ENCODE measurements at places on chromosomes 12 and 14. TPM values are rescaled to one million over a fixed set of nuclear protein-coding genes. Genes with fewer than 3 reads are reported as not detected.

Gene SDS
- total RNA-seq, result not detected

Gene RNF212B
- not detected for total RNA-seq

Gene EFS
- 19.8 TPM for total RNA-seq

Gene RILPL2
- total RNA-seq, result 0.73 TPM

Gene KRT78
- total RNA-seq, result not detected

Gene MYH7
- total RNA-seq, result 2.2 TPM

DNA sequence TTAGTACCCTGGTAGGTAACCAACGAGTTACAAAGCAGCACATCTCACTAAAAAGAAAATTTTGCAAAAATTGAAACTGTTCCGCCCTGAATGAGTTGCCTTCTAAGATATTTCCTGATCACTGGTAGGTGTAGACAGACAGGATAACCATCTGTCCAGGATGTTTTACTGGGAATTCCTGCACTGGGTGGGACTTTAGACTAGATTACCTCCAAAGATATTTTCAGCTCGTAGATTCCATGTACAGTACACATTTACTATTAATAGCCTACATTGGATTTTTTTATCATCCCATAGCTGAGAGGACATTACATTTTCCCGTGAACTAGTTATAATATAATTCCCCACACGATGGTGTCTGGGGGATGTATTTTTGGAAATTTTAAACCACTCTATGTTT, 139.6 kb downstream of the DYRK2 start:
- DNase-seq, result no peak

- DNase-seq, result no peak
Measured at GRCh38 chr12:117444781-117445180, 83.4 kb upstream of the NOS1 start.

- no peak for DNase-seq
Measured at GRCh38 chr12:73529231-73529630, 1008.4 kb upstream of the ATXN7L3B start.

GRCh38 chr14:77281852-77282410, 10.9 kb upstream of the NGB start:
- no peak for DNase-seq

DNA sequence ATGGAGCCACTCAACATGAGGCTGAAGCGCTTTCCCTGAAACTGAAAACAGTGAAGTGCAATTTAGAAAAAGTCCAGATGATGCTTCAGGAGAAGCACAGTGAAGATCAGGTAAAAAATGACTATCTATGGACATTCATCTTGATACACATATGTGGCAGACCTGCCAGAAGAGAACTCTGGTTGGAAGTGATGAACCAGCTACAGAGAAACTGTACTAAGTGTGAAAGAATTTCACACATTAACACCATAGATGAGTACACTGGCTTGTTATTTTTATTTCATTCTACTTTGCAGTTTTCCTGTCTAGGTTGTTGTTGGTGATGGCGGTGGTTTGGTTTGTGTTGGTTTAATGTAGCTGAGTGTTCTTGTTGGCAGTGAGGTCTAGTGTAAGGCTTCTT, 174.7 kb downstream of the ESR2 start:
- no peak for DNase-seq

GRCh38 chr12:16622338-16622737, 16.4 kb upstream of the LMO3 start:
- no peak for DNase-seq

GRCh38 chr14:99174081-99174769, 97.8 kb downstream of the BCL11B start:
- no peak for DNase-seq

- DNase-seq, result no peak
Measured at GRCh38 chr14:42140001-42140400, 533.3 kb downstream of the LRFN5 start.

- no peak for DNase-seq
Measured at GRCh38 chr14:52563120-52563519, 10.5 kb downstream of the GPR137C start.

DNA sequence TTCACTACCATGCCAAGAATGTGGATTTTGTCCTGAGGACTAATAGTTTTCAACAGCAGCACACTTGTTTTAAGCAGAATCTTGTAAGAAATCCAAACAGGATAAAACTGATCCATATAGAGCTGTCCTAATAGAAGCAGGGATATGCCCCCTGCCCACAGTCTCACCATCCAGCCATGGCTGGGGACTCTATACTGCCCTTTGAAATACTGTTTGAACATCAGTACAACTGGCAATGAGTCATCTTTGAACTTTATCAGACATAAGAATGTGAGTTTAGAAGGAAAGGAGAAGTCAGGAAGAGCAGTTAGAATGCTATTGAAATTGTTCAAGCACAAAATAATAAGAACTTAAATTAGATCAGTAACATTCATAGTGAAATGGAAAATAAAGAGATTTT, 3.8 kb upstream of the C12orf42 start:
- DNase-seq, result no peak

DNA sequence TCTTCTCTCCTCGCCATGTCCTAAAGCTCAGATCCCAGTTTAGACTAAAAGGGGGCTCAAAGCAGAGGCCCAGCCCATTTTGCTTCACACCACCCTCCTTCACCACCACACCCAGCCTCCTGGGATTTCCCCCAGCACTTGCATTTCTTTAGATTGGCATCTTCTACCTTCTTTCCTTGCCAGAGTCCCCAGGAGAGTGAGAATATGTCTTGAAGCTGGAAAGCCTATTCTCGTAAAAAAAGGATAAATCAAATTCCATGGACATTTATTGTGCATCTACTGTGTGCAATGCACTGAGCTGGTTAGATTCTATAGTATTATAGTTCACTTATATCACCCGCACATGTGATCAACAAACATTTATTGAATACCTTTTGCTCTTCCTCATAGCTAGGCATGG, 10.2 kb downstream of the FBXW8 start:
- no peak for DNase-seq

DNA sequence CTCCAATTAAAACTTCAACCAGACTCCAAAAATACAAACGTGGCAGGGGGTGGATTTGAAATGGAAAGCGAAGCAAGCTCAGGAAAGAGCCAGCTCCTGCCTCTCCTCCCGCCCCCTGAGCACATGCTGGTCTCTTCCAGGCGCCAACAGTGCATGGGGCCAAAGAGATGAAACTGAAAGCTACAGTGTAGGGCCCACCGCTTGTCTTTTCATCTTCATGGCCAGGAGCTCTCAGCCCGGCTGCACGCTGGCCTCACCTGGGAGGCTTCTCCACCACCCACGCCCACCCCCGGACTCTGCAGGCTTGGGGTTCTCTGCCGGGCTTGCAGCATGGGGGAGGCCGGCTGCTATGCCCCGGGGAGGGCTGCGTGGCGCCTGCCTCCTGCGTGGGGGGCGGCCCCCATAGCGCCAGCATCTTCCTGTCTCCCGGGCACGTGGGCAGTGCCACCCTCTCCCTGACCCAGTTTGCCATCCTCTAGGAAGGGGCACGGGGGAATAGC, 2.0 kb downstream of the RIMBP2 start:
- no peak for DNase-seq
